ENCODE measurements at places on chromosomes 1 and 21.

GRCh38 chr1:226728448-226728847 is 10.6 kb downstream of the ITPKB start:
- DNase-seq: no peak

DNA sequence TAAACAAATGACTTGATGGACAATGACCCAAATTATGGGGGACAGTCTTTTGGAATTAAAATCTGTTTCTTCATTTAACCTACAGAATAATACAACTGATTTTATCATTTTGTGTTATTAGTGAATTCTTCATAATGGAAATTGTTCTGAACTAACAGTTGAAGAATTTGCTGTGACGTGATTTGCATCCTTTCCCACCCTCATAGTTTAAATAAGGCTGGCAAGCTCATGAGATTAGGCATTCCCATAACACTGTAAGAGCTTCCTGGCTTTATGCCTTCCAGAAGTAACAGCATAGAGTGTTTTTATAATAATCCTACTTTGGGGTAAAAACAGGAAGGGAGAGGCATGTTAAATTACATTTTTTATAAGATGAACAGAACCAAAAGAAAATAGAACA is 95.7 kb downstream of the ATP6V1G3 start:
- no peak for DNase-seq

DNA sequence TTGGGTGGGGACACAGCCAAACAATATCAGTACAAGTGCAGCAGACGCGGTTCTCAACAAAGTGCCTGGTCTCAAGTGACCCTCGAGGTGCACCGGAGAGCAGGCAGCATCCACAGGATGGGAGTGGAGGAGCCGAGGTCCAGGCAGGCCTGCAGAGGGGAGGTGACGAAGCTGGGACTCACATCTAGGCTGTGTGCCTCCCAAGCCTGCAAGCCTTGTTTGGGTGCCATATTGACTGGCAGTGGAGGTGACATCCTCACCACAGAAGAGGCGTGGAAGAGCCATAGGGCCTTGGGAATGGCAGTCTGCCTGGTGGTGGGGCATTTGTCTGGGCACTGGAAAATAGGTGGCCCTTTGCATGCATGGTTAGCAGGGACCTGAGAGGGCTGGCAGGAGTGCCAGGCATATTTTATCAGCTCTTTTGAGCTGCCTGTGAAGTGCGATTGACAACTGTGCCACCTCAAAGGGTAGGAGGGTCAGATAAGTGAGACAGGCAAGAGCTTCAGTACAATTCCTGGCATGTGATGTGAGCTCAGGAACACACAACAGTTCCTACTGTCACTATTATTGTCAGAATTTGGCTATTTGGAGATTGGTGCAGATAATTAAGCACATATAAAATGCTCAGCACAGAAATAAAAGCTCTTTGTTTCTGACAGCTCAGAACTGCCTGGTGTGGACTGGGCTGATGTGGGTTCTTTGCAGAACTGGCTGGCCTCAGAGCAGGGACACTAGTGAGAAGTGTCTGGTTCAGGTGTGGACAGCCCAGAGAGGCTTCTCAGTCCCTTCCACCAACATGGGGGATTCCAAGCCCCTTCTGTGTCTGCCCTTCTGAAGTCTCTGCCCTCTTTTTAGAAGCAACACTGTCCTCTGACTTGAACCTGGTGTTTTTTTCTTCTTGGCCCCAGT is 347.6 kb upstream of the AJAP1 start:
- no peak for DNase-seq

DNA sequence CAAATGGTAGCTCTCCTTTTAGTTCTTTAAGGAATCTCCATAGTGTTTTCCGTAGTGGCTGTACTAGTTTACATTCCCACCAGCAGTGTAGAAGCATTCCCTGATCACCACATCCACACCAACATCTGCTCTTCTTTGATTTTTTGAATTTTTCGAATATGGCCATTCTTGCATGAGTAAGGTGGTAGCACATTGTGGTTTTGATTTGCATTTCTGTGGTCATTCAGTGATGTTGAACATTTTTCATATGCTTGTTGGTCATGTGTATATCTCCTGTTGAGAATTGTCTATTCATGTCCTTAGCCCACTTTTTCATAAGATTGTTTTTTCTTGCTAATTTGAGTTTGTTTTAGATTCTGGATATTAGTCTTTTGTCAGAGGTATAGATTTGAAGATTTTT is 84.6 kb upstream of the B3GALT2 start:
- DNase-seq: no peak

DNA sequence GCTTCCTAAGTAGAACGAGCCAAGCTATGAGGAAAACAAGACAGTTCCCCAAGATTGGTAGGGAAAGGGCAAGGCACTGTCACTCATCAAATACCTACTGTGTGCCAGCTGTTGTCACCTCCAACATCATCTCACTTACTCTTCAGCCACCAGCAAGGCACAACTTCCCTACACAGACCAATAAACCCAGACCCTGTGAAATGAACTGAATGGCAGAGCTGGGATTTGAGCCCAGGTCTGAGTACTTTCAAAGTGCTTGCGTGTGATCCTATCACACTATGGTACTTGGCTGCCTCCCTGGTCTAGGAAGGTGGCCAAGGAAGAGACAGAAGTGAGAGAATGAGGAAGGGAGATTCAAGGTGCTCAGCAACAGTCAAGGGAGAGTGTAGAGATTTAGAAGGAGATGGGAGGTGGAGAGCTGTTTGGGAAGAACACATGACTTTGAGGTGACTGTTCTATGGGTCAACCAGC is 16.7 kb upstream of the TRIM63 start:
- no peak for DNase-seq

DNA sequence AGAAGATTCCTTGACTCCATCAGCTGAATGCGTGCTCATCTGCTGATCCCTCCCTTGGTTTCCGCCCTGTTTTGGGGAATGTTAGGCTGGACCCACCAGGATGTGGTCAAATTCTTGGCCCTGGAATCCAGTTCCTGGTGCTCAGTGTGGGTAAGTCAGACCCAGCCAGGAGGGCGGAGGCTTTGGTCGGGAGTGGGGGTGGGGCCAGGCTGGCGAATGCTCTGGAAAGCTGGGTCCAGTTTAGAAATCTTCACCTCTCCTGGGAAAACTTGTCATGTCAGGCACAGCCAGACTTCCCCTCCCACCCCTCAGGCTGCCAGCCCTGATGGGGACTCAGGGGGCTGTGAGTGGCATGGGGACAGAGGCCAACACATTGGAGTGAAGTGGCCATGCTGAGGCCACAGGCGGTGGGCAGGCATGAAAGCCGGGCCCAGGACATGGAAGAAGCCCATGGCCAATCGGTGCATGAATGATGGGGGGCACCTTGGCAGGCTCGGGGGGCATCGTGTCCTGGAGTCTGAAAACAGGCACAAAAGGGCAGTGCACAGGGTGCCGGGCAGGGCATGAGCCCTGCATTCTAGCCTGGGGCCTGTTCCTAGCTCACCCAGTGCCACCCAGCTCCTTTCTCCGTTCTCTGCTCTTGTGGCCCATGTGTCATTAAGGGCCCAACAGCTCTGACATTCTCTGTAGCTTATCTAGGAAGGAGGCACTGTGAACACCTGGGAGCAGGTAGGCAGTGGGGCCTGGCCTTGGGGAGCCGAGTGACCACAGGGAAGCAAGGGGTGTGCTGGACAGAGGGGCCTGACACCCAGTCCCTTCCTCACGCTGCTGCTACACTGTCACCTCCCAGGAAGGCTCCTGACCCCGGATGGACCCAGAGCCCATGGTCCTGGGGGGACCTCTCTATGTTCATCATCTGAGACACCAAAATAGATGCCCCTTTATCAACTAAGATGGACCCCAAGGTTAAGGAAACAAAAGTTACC is 14.6 kb upstream of the PADI1 start:
- no peak for DNase-seq

- no peak for DNase-seq
These were observed 5.8 kb upstream of the SPATC1L start for GRCh38 chr21:46189959-46190490.

DNA sequence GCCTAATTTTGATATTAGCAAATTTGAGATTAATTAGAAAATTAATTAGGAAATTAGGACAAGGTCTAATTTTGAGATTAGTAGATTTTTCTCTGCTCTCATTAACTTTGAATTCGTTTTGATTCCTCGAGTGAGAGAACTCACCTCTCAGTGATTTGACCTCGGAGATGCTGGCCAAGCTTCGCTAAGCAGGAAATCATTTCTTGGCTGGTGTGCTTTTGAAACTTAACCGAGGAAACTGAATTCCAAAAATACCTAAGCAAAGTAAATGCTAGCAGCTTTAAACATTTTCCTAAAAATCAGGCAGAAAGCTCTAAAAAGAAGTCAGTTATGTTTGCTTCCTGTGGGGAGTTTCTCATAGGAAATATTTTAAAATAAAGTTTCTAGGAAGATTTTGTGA is 34.9 kb downstream of the CDC14A start:
- no peak for DNase-seq

DNA sequence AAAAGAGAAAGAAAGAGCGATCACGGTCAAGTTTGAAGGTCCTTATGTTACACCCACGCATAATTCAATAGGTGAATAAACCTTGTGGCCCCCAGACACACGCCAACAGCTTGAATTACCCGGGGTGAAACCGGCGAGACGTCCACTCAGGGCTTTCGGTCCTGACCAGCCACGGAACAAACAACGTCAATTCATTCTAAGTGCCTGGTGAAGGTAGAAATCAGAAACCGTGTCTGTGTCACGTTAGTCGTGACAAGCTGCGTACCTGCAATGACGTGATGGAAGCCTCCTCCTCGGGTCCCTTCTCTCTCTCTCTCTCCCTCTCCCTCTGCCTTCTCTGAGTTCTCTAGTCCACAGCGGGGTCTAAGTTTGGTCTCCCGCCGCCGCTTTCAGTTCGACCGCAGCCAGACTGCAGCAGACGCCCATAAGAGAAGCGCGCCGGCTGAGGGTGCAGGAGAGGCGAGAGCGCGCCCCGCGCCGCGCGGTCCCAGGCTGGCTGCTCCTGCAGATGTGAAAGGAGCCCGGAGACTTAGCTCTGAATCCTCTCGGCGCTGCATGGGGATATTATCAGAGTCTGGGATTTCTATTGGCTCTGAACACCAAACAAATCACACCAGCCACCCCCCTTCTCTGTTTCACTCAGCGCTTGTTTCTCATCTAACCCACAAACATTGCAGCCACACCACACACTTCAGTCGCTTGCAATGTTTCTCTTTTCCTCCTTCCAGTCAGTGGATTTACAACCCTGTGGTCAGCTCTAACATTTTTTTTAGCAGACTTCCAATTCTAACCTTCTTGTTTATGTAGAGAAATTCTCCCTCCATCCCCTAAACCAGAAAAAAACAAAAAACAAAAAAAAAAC is at the start of gene GREM2:
Gene GREM2 (minus strand): TSS at position 537 of the 862 bp plus-strand sequence. CDS start 118,680 bp downstream, outside the sequence.
- DNase-seq: peak; percentile 41

DNA sequence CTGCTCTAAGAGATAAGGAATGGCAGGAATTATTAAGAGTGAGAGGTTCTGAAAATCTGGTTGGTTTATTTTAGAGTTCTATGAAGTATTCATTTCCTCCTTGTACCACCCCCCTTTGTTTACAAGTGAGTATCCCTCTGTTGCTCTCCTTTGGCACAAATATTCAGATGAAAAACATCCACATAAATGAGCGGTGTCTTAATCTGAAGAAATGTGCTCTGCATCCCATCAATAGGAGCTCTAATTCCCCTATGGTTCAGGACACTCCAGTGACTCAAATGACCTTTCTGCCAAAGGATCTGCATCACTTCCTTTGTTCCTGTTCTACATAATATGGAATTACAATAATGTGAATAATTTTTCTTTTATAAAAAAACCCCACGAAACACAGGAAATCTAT is 16.6 kb downstream of the DDAH1 start:
- no peak for DNase-seq

- DNase-seq: no peak
These were observed 330.0 kb upstream of the BRINP3 start for GRCh38 chr1:190807629-190808028.

DNA sequence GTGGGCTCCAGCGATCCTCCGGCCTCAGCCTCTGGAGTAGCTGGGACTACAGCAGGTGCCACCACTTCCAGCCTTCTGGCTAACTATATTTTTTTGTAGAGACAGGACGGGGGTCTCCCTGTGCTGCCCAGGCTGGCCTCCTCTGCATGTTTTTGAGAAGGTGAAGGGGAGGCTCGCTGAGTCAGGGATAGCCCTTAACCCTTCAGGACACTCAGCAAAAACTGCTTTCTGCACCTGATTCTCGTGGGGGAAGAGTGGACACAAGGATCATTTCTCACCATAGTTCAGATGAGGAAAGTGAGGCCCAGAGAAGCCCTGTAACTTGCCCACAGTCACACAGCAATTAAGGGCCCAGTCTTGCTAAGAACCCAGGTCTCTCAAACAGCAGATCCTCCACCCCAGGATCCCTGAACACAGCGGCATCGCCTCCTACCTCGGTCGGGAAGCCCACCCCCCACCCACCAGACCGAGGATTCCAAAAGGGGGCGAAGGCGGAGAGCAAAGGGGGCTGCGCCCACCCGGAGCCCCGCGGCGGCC is 1.3 kb downstream of the FGR start:
- DNase-seq: no peak

DNA sequence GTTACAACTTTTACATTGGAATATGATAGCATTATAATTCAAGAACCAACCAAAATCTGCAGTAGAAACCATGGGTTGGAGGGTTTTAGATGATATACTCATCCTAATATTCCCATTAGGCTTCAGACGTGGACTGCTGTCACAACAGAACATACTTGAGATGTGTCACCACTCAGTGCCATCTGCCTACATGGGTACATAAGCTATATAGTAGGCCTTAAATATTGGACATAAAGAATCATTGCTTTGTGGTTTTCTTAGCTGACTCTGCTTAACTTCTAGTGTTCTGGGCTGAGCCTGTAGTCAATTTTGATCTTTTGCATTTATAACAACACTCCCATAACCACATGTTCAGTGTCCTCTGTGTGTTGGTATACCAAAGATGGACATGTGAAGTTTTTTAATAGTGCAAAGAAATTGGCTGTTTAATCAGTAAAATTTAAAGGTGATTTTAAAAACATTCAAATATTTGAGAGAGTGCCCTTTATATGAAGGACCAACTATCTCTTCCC is 14.2 kb downstream of the RAP1A start:
- DNase-seq: no peak

- DNase-seq: no peak
These were observed 1.4 kb downstream of the PDPN start for GRCh38 chr1:13584876-13585611.

DNA sequence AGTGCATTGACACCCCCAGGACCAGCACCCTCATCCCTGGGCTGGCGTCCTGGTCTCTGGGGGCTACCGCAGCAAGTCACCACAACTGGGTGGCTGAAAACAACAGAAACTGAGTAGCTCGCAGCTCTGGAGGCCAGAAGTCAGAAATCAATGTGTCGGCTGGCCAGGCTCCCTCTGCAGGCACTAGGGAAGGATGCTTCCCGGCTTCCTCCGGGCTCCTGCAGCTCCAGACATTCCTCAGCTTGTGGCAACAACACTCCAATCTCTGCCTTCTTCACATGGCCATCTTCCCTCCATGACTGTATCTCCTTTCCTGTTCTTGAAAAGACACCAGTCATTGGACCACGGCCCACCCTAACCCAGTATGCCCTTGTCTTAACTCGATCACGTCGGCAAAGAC is 224.2 kb downstream of the NPHP4 start:
- DNase-seq: no peak

DNA sequence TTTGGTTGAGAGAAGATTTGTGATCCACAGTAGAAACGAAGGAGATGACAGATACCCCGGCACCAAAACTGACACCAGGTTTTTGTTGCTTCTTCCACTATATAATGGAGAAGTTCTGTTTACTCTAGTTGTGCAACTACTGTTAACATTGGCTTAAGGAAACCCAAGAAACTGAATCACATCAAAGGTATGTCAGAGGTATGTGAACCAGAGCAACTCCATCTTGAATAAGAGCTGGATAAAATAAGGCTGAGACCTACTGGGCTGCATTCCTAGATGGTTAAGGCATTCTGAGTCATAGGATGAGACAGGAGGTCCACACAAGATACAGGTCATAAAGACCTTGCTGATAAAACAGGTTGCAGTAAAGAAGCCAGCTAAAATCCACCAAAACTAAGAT is 173.7 kb upstream of the CAMK1G start:
- DNase-seq: no peak
